ENCODE measurements at places on chromosomes 4 and X. TPM values are rescaled to one million over a fixed set of nuclear protein-coding genes. Genes with fewer than 3 reads are reported as not detected.

GRCh38 chrX:46793386-46794143, 34.6 kb upstream of the SLC9A7 start:
- DNase-seq, result no peak

The ZAR1 gene
- not detected for total RNA-seq

- no peak for DNase-seq
These were observed at the start of gene UGT2A1 for GRCh38 chr4:69653147-69653546. UGT2A1 (minus strand) TSS chr4:69653247; CDS start chr4:69647644, 5,603 bp downstream.

GRCh38 chrX:110082161-110082560, 79.2 kb downstream of the TMEM164 start:
- no peak for DNase-seq

- no peak for DNase-seq
These were observed 129.5 kb downstream of the TSPAN5 start for GRCh38 chr4:98528882-98529281.

Data from endothelial cell (in vitro differentiated cells).